ENCODE measurements at places on chromosomes 4 and X. TPM values are rescaled to one million over a fixed set of nuclear protein-coding genes. Genes with fewer than 3 reads are reported as not detected.

- no peak for DNase-seq
Measured at GRCh38 chrX:114127005-114127404, 456.9 kb upstream of the HTR2C start.

DNA sequence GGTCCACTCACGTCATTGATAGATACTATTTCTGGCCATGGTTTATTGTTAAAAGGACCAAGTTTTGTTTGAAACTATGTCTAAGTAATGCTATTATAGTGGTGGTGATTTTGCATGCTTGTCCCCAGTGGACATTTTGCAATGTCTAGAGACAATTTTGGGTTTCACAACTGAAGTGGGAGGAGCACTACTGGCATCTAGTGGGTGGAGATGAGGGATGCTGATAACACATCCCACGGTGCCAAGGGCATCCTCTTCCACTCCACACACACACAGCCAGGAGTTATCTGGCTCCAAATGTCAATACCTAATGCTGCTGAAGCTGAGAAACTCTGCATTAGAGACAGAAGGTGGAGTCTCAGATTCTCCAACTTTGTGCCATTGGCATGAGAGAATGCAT is 131.2 kb downstream of the FRMPD4 start:
- no peak for DNase-seq

- no peak for DNase-seq
Measured at GRCh38 chr4:184287697-184288255, 70.1 kb upstream of the ENPP6 start.

- DNase-seq = no peak
Measured at GRCh38 chr4:171157462-171158082, 655.6 kb upstream of the GALNTL6 start.

DNA sequence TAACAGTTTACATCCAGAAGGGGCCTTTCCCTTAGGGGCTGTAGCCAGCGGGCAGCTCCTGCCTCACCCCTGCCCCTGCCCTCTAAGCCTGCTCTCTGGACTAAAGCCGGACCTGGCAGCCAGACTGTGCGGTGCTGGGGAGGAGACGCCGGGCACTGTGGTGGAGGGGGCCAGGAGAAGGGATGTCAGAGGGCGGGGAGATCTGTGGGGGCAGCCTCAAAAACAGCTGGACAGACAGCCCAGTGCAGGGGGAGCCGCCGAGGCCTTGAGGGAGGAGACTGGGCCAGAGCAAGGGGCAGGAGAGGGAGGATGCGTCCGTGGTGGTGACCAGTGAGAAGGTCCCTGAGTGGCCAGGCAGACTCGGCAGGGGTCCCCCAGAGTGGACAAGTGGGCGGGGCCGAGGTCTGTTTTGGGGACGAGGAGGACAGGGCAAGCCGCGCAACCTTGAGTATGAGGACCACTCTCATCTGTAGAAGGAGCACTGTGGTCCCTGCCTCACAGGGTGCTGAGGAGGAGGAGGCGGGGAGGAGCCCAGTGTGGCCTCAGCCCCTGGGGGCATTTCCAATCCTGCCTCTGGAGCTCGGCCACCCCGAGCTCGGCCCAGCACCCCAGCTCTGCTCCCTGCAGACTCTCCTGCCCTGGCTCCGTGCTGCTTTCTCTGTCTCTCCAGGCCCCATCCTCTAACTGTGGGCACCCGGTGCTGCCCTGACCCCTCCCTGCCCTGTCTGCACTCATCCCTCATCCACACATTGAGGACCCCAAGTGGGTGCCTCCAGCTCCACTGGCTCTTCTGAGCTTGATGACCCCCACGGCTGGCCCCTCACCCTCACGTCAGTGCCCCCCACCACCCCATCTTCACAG is 59.2 kb upstream of the NKX1-1 start:
- DNase-seq = no peak

- DNase-seq = no peak
Measured at GRCh38 chr4:57194068-57194611, 84.0 kb upstream of the IGFBP7 start.

DNA sequence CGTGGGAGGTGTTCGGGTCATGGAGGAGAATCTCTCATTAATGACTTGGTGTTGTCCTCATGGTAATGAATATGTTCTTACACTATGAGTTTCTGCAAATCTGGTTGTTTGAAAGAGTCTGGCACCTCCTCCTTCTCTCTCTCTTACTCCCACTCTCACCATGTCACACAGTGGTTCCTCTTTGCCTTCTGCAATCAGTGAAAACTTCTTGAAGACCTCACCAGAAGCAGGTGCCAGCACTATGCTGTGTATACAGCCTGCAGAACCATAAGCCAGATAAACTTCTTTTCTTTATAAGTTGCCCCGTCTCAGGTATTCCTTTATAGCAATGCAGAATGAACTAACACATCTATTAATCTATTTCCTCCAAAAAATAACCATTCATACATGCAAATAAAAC is 275.0 kb downstream of the ANTXR2 start:
- no peak for DNase-seq

The INTU gene
- total RNA-seq = 1.6 TPM

The TMEM154 gene
- total RNA-seq = 11.8 TPM

The PPARGC1A gene
- total RNA-seq = 1.4 TPM

The C1GALT1C1 gene
- 30.1 TPM for total RNA-seq

The MAGEB17 gene
- not detected for total RNA-seq

The CENPI gene
- 27.9 TPM for total RNA-seq

Data from epithelial cell of proximal tubule (primary cell).